Right atrium auricular region (tissue), 2 donors: ENCODE measurements at places on chromosomes 5 and 9. TPM values are rescaled to one million over a fixed set of nuclear protein-coding genes. Genes with fewer than 3 reads are reported as not detected.

PCDHA1 gene
- total RNA-seq = not detected

CCDC152 gene
- 0.89 TPM for total RNA-seq

PKN3 gene
- total RNA-seq = 8.6 TPM

PSD2 gene
- total RNA-seq = 0.19 TPM

PPP2R2B gene
- total RNA-seq = 12.4 TPM

ST8SIA4 gene
- 2.4 TPM for total RNA-seq

GTF2H2 gene
- 10.4 TPM for total RNA-seq

CENPK gene
- not detected for total RNA-seq

NXNL2 gene
- total RNA-seq = not detected

FOXD4L4 gene
- total RNA-seq = not detected

RETREG1 gene
- 180 TPM for total RNA-seq

NHP2 gene
- 125 TPM for total RNA-seq

GPR150 gene
- not detected for total RNA-seq

GFI1B gene
- total RNA-seq = 0.35 TPM

IFNB1 gene
- total RNA-seq = not detected

KIF27 gene
- total RNA-seq = 4.3 TPM

RIGI gene
- total RNA-seq = 3.1 TPM

MARCOL gene
- not detected for total RNA-seq

WNT8A gene
- total RNA-seq = not detected

CD180 gene
- total RNA-seq = 1.2 TPM

CDC42SE2 gene
- total RNA-seq = 13.5 TPM
